ENCODE measurements at places on chromosomes 1 and 21. TPM values are rescaled to one million over a fixed set of nuclear protein-coding genes. Genes with fewer than 3 reads are reported as not detected.
A peak's percentile ranks its signal among the peaks of the same experiment; 100 is the strongest.

GRCh38 chr1:69671363-69672010, 103.8 kb downstream of the LRRC7 start:
- DNase-seq: no peak

GRCh38 chr1:103514920-103515503, 10.5 kb upstream of the RNPC3 start:
- peak; percentile 35 for DNase-seq

- no peak for DNase-seq
Measured at GRCh38 chr1:121569428-121569827, 384.7 kb downstream of the SRGAP2C start.

- no peak for DNase-seq
Measured at GRCh38 chr1:212166644-212167043, 118.6 kb upstream of the PPP2R5A start.

DNA sequence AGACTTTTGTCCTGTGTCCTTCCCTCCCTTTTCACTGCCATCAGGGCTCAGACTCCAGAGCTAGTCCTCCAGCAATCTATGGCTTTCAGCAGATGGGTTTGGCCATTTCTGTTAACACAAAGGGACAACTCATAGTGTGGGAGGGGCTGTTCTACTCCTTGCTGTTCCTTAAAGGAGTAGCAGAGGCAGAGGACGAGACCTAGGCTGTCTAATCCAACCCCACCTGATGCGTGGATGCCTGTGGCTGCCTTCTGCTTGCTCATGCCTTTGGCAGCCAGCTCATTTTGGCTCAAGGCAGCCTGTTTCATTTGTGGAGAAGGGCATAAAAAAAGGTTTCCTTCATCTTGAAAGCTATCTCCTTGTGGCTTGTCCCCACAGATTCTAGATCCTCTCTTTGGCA, 27.0 kb downstream of the MFSD2A start:
- DNase-seq: no peak

GUCA2A gene
- not detected for total RNA-seq

TMPRSS2 gene
- total RNA-seq: not detected

DNA sequence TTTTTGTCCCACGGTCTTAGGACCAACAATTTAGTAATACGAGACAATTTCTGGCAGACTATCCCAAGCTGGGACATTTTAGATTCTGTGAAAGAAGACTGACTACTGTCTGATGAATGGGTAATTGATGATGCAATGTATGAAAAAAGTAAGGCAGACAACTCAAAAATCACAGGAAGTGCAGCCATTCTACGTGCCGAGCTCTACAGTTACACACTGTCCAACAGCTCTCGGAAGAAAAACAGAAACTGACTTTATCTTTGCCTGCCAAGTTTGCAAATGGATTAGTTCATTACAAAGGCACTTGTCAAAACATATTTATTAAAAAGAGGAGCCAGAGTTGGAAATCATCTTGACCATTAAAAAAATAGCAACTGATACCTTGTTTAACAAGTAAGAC, 31.3 kb downstream of the ZBTB8B start:
- DNase-seq: no peak

GRCh38 chr1:168654198-168654915, 74.6 kb downstream of the DPT start:
- no peak for DNase-seq

DNA sequence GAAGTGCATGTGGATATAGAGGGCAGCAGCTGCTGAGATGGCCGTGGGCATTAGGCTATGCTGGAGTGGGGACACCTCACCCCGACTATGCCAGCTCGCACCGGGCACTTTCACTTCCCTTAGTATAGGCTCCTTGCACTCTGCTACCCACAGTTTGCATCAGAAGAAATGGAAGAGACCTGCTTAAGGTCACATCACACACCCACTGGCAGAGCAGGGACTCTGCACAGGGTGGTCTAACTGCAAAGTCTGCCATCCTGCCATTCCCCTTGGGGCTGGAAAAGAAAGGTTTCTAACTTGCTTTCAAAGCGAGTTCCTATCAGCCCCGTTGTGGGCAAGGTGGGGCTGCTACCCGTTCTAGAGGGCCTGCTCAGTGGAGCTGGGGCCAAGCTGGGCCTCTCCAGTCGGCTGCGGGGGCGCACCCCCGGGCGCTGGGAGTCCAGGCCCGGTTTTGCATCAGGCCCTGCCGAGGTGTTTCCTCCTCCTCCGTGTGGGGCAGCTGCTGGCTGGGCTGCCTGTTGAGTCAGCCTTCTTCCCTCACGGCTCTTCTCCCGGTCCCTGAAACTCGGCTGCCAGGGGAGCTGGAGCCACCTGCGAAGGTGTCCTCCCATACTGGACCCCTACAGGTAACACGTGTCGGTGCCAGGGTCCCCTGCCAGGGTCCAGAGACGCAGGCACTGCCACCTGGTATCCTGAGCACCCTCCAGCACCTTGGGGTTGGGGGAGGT, at the start of gene SYTL1:
SYTL1 (plus strand) TSS at position 498 of the 728 bp plus-strand sequence. CDS start 3,313 bp downstream, outside the sequence.
- peak; percentile 80 for DNase-seq

DNA sequence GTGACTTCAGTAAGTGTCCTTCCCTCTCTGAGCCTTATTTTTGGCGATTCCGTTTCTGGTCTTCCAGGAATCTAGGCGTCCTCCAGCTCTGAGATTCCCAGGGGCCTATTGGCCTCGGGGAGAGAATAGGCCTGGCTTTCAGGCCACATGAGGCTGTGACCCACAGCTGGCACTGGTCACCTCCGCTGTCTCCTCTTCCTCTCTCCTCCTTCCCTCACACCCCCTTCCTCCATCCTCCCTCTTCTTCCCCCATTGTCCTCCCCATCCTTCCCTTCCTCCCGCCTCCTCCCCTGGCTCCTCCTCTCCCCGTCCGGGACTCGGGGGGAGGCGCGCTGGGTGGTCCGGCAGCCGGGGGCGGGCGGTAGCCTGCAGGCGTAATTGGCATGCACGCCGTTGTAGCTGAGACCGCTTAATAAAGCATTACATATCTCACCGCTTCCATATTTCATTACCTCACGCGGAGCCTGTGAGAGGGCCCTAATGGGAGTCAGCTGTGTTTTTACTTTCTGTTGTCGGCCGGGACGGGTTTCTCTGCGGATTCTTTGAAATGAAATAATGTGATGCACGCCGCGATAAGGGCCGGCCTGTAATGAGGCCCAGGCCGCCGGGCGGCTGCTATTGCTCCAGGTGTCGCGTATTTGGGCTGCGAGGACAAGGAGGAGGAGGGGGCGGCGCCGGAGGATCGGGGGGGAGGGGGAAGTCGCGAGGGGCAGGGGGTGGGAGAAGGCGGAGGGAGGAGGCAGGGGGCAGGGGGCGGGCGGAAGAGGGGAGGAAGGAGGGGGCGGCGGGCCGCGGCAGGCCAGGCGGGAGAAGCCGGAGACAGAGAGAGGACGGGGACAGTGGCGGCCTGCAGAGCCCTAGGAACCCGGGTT, 95.3 kb downstream of the FOXD2 start:
- peak; percentile 27 for DNase-seq

DNA sequence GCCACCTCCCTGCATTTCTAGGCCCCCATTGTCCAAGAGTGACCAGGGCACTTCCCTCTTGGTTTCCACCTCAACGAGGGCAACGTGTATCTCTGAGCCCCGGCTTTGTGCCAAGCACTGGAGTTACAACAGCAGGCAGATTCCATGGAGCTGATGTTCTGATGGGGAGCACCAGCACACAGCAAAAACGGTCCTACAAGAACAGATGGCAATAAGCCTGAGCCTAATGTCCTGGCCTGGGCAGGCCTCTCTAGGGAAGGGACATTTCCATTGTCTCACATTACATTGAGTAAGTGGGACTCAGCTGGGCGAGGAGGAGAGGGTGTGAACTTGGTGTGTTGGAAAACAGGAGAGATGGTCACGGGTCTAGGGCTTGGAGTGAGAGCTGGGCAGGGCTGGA, 27.2 kb upstream of the NPPB start:
- no peak for DNase-seq

MPL gene
- total RNA-seq: not detected

DNA sequence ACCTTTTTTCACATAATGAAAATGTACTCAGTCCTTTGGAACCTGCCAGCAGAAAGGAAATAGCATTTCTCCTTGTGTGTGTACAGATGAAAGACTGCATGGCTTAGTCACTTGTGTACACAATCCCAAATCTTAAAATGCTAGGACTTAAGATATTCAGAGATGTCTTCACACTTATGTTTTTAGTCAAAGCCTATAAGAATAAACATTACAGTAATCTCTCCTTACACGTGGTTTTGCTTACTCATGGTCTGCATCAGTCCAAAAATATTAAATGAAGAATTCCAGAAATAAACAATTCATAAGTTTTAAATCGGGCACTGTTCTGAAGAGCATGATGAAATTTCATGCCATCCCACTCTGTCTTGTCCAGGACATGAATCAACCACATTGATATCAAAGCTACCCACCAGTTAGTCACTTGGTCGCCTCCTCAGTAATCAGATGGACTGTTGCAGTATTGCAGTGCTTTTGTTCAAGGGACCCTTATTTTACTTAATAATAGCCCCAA, 75.7 kb upstream of the RRP15 start:
- no peak for DNase-seq

DNA sequence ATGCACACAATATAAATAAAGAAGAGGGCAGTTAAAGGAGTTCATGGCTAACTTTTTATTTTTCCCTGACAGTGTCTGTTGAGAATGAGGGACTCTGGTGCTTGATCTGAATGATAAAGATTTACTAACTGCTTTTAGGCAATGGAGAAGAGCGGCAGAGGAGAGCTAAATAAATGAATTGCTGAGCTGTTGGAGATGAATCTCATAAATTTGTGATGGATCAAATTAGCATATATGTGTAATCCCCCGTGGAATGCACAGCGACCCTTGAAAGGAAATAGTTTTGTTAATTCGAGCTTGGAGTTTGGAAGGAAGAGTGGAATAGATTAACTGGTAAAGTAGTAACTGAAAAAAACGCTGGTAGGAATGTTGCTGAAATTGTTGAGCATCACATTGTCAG, 40.2 kb downstream of the HMCN1 start:
- no peak for DNase-seq

Data from activated CD8-positive, alpha-beta T cell treated with anti-CD3 and anti-CD28 coated beads, Interleukin-2, amount 10 ng/mL, durations not matched to agents 7 days and 5 days (primary cell).